ENCODE measurements at places on chromosomes 5 and 9.

GRCh38 chr5:145510324-145510723 lies 324.8 kb downstream of the PRELID2 start:
- no peak for DNase-seq

GRCh38 chr9:33166231-33167083 lies 679 bp downstream of the B4GALT1 start:
- DNase-seq, result no peak

GRCh38 chr5:10731913-10732312 lies 29.1 kb downstream of the DAP start:
- no peak for DNase-seq

DNA sequence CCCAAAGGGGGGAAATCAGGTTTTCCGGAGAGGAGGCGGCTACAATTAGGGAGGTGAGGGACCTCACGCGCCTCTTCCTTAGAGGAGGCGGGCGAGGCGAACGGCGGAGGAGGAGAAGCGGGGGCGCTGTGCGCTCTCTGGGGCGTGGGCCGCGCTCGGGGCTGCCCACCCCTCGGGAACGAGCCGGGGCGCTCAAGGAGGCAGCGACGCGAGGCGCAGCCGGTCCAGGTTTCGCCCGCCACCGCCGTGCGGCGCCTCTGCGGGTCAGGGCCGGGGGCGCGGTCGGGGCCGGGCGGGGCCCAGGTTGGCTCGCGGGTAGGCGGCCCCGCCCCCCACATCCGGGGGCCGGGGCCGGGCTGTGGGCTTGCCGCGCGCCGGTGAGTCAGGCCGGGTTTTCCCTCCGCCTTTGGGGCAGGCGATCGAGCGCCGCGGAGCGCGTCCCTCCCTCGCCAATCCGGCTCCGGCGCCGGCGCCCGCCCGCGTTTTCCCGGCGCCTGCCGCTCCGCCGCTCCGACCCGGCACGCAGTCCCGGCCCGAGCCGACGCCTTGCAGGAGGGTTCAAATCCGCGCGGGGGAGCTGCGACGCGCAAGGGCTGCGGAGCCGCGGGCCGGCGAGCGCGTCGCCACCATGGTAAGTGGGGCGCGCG lies at the start of gene N4BP3:
N4BP3 (plus strand) TSS at position 392 of the 647 bp plus-strand sequence. CDS start 6,052 bp downstream, outside the sequence.
- peak; percentile 47 for DNase-seq

GRCh38 chr5:167730121-167730520 lies 561.3 kb upstream of the WWC1 start:
- DNase-seq, result no peak

GRCh38 chr5:23332650-23333251 lies 174.7 kb upstream of the PRDM9 start:
- no peak for DNase-seq

- DNase-seq, result no peak
Observed at GRCh38 chr9:137381501-137382443, 41.2 kb downstream of the EXD3 start.

DNA sequence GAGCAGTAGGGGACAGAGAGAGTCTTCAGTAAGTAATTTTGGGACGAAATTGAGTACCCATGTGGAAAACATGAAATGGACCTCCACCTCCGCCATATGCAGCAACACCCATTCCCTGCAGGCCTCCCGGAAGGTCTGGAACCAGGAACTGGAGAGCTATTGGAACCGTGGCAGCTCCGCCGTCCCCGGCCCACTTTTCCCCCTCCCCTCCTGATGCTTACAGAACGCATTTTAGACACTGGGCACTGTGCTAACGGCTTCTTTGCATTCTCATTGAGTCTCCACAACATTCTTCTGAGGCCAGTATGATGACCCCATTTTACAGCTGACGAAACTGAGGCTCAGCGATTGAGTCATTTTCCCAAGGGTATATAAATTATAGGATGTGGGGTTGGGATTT lies 20.4 kb upstream of the ZBTB43 start:
- no peak for DNase-seq

DNA sequence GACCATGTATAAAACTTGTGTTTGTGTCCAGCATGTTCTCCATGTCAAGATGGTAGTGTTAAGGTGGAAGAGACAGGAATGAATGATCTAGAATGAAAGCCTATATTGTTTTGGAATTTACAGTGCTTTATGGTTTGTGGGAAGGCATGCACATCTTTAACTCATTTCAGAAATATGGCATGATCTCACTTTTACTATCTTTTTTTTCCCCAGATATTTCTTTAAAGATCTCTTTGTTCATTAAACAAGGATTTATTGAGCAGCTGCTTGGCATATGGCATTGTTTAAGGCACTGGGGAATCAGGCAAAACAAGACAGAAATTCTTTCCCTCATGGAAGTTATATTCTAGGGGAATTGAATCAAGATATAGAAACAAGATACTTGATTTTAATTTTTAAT lies 51.7 kb downstream of the SLC12A2 start:
- no peak for DNase-seq

Measured in HCT116 (cell line).